NCI-H1694 treated with DMSO at 0.1 percent for 48 hours (cell line): ENCODE measurements at places on chromosomes 11 and 22.

- DNase-seq = no peak
These were observed 16.4 kb downstream of the DAGLA start for GRCh38 chr11:61696602-61697001.

GRCh38 chr22:39984006-39984405 is 10.7 kb upstream of the FAM83F start:
- DNase-seq = no peak

DNA sequence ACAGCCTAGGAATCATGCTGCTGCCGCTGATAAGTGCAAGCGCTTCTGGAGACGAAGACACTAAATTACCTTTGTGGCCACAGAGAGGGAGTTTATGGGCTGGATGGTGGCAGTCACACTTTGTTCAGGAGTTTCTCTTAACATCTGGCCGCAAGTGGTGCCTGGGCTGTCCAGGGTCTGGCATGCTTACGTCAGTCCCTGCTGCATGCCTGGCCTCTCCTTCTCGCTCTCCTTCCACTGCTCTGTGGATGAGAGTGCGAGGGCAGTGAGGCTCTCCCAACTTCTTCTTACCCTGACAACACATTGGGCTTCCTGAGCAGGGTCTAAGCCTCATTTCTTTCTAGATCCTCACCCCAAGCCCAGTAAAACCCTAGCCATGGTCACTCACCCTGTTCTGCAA is 160.7 kb upstream of the SEZ6L start:
- DNase-seq = no peak

- DNase-seq = peak; percentile 55
These were observed 114.7 kb downstream of the CRYBB2 start for GRCh38 chr22:25334162-25334490.

DNA sequence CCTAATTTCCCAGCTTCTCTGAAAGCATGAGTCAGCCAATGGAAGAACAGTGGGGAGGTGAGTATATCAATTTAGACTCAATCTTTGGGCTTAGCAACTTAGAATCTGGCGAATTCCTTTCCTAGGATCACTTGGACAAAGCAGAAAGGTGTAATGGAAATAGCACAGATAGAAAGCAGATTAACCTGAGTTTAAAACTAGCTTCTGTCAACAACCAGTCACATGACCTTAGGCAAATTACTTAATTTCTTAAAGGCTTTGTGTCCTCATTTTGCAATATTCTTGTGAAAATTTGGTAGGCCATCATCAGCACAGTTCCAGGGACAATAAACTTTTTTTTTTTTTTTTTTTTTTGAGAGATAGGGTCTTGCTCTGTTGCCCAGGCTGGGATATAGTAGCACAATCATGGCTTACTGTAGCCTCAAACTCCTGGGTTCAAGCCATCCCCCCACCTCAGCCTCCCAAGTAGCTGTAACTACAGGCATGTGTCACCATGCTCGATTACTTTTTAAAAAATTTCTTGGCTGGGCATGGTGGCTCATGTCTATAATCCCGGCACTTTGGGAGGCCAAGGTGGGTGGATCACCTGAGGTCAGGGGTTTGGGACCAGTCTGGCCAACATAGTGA is 40.8 kb upstream of the PCF11 start:
- DNase-seq = no peak

DNA sequence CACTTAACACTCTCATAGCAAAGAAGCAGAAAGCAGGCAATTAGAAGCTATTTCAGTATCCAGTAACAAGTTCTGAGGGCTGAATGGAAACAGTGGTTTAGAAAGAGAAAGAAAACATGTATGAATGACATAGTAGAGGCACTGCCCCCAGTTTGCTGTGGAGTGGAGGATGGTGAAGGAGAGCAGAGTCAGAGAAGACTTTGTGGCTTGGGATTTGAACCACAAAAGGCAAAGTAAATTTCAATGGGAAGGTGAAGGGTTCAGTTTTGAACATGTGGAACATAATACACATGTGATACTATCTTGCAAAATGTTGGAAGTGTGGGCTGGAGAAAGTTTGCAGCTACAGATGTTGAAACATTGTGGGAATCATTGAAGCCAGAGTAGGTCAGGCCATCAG is 81.4 kb downstream of the SNX19 start:
- DNase-seq = no peak

DNA sequence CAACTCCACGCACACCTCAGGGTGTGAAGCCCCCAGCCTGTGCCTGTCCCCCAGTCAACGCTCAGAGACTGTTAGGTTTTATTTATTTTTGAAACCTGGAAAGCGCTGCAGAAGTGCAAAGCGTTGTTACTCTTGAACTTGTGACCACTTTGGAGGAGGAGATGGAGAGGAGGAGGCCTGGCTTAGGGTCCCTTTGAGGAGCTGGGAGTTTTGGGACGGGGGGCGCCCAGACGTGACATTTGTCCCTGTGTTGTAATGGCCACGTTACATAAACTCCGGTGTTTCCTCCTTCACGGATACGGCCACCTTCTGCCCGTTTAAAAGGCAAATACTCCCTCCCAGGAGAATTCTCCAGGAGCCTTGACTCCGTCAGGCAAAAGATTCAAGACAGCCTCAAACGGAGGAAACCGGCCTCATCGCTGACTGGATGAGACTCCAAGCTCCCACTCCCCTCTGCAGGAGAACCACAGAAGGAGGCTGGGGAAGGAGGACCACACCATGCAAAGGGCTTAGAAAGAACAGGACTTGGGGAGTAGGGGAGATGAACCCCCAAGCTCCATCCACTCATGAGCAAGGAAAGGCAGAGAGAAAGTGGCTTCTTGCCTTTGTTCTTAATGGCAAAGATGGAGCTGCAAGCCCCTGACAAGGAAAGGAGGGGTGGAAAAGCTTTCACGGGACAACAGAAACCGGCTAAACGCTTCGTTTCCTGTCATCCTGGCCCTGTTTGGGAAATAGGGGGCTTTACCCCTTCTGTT is 630 bp downstream of the PIK3IP1 start:
- DNase-seq = no peak

GRCh38 chr22:17097062-17097461 is 12.3 kb downstream of the IL17RA start:
- DNase-seq = peak; percentile 20

DNA sequence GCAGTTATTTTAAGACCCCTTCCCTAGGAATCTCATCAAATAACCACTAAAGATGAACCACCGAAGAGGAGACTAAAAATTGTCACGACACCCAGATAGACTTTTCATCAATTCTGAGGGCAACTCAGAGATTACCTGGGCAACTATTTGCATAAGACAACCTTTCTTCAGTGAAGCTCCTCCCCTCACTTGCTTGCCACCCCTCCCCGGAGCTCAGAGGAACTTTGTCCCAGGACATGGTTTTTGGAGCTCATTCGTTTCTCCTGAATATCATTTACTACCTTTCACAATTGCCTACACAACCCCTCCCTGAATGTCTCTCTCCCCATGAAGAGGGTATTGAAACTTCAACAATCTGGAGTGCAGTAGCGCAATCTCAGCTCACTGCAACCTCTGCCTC is 3.9 kb downstream of the AGBL2 start:
- DNase-seq = no peak

DNA sequence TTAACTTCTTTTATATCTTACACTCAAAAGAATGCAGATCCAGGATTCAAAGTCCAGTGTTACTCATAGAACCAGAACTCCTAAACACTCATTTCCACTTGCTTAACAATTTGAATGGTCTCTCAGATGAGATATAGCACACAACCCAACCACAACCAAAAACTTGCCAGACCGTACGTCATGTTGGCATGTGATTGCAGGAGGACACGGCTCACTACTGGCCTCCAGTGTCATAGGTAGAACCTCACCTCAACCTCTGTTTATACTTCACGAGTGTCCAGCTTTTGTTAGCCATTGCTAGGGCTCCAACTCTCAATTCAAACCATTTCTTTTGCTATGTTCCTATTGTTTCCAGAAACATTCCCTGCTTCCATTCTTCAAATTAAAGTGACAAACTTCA is 58.5 kb upstream of the PDGFD start:
- no peak for DNase-seq

DNA sequence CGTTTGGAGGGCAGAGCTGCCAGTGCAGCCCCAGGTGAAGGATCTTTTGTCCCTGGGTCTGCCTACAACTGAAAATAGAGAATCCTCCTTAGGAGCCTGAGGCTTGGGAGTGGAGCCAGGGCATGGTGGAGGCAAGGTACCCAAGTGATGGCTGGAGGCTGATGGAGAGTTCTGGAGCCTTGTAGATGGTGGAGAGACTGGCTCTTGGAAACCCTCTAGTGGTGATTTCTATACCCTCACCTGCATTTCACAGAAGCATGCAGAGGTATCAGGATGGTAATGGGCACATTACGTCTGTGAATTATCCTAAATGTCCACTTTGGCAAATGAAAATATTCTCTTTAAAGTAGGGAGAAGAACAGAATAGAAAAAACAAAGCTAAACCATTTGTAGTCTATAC is 44.4 kb downstream of the INSC start:
- no peak for DNase-seq

DNA sequence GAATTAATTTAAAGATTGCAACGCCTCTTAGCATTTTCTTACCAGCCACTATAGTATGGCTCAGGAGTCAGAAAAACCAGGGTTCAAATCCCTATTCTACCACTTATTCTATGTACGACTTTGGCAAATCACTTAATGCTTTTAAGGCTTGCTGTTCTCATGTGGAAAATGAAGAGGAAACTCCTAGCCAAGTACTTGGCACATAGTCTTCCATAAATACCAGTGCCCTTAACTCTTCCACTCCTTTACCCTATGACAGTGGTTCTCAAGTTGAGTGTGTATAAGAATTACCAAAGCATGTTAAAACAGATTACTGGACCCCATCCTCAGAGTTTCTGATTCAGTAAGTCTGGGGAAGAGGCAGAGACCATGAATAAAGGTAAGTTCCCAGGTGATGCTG is 107.6 kb downstream of the RBFOX2 start:
- DNase-seq = no peak

- no peak for DNase-seq
These were observed 219.2 kb upstream of the PGR start for GRCh38 chr11:101348786-101349185.

GRCh38 chr11:2891326-2892214 is 6.0 kb upstream of the CDKN1C start:
- peak; percentile 26 for DNase-seq

DNA sequence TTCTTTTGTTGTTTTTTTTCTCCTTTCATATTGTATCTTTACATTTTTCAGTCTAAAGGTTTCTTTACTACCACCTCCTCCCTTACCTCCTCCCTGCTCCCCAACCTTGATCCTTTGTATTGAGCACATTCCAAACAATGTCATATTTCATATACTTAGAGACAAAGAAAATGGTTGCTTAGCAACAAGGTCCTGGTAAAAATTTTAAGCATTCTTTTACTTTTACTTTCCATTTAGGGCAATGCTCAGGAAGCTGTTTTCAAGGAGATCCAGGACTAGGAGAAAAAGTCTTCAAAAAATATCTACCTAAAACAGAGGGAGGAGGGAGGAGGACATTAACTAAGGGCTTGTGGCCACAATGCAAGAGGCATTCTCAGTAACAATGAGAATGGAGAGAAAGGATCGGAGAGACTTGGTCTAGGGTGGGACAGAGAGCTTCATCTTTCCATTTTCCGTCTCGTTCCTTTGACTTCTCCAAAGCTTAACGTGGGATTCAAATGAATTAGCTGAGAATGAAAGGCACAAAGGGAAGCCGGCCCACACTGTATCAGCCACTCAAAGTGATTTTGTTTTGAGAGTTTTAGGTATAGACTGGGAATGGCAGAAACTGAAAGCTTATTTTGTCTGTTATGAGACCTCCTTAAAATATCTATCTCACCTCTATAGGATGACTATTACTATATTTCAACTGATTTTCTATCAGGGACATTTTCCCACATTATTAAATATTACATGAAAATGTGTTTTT is 455.7 kb downstream of the RAB38 start:
- DNase-seq = no peak

DNA sequence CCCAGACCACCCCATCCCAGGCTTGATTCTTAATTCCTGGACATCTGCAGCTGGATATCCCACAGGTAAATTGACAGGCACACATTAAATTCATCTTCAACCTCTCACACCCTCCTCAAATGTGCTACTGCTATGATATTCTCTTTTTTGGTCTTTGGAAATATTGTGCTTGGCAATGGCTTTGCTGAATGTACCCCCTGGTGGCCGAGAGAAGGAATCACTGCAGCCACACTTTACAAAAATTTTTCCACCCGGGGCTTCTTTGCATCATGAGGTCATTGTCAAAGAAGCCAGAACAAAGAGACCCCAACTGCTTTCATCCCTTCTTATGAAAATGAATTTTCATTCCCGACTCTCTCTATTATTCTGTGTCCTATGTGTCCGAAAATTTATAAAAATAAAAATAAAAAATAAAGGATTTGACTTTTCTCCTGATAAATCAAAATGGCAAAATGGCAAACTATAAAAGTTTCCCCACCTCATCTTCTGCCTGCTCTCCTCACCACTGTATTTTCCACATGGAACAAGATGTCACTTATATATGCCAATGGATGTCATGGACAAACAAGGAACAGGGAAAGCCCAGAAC is 15.0 kb upstream of the CYB5R2 start:
- no peak for DNase-seq

DNA sequence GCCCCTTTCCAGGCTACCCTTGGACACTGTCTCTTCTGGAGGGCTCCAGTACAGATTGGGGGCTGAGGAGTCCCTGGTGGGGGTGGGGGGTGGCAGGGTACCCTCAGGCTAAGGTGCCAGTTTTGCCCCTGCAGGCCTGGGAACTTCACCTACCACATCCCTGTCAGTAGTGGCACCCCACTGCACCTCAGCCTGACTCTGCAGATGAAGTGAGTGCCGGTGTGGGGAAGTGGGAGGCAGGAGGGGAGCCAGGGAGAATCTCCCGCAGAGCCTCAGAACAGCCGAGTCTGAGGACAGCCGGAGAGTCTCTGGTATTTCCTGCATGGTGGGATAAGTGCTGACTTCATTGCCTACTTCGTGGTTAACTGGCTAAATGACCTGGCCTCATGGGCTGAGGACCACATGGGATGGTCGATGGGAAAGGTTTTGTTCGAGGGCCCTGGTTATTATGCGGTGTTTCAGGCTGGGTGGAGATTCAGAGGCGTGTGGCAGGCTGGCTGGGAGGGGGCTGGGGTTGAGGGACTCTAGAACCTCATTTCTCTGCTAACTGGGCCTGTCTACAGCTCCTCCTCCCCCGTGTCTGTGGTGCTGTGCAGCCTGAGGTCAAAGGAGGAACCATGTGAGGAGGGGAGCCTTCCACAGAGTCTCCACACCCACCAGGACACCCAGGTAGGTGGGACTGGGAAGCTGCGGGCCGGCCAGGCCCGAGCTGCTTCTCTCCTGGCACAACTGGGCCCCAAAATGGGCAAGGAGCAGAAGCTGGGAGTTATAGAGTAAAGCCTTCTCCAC is 8.5 kb downstream of the TMEM258 start:
- DNase-seq = no peak

DNA sequence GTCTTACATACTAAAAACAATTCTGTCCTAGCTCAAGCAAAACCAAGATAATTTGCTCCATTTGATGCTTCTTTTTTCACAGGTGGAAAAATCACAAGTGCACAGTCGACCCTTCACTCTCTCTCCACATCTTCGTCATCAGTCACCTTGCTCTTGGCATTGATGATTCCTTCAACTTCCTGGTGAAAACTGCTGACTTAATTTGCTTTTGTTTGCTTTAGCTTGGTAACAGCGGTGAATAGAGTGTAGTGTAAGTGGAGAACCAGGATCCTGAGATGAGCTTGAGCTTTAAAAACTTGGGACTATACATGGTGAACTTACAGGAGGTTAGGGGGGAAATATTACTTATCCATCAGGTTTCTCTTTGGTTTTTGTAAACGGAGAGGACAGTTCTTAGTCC is 331.1 kb upstream of the ARHGAP42 start:
- DNase-seq = no peak
